ENCODE measurements at places on chromosomes 4 and X.

DNA sequence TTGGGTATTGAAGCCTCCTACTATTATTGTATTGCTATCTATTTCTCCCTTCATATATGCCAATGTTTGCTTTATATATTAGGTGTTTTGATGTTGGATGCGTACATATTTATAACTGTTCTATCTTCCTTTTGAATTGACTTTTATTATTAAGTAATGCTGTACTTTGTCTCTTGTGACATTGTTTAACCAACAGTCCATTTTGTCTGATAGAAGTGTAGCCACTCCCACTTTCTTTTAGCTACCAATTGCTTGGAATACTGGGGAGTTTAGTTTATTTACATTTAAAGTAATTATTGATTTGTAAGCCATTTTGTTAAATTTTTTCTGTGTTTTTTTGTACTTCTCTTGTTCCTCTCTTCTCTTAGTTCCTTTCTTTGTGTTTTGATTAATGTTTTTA, 195.9 kb downstream of the GC start:
- no peak for DNase-seq

DNA sequence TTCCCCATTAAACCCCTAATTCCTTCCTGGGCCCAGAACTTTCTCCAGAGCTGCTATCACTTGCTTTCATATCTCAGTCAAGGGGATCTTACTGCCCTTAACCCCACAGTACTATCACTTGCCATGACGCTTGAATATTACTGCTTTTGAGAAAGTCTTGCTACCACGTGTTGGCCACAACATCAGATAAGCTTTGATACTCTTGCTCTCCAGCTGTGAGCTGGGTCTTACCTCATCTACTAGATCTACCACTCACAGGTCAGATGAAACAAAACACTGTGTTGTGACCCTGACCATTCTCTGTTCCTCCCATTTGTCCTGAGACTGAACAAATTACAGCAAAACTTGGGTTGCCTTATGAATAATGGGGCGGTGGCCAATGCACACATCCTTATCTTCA, 12.1 kb upstream of the TAPT1 start:
- DNase-seq, result no peak

- DNase-seq, result no peak
These were observed 23.8 kb downstream of the NUDT6 start for GRCh38 chr4:122898370-122899150.

DNA sequence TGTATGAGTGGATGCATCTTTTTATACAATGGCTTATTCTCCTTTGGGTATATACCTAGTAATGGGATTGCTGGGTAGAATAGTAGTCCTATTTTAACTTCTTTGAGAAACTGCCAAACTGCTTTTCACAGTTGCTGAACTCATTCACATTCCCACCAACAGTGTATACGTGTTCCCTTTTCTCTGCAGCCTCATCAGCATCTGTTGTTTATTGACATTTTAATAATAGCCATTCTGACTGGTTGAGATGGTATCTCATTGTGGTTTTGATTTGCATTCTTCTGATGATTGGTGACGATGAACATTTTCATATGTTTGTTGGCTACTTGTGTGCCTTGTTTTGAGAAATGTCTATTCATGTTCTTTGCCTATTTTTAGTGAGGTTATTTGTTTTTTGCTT, 687.0 kb upstream of the EPHA5 start:
- DNase-seq, result no peak

DNA sequence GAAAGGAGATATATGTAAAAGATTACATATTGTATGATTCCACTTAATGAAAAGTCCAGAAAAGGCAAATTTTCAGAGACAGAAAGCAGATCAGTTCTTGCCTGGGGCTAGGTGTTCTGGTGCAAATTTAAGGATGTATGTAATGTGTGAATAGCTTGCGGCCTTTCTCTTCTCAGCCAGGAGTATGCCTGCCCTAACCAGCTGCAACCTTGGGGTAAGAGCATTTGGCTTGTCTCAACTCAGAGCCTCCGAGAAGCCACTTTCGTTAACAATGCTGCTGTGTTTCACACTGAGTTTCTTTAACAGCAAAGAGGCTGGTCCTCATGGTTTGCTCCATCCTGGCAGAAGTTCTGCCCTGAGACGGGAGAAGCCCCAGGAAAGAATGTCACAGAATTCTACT, 102.7 kb downstream of the SPCS3 start:
- DNase-seq, result no peak

- DNase-seq, result no peak
These were observed 12.9 kb downstream of the CCDC22 start for GRCh38 chrX:49247916-49248811.

GRCh38 chr4:102522031-102522440, 20.9 kb downstream of the NFKB1 start:
- DNase-seq, result no peak

GRCh38 chrX:122565952-122566351, 618.1 kb upstream of the GRIA3 start:
- no peak for DNase-seq

DNA sequence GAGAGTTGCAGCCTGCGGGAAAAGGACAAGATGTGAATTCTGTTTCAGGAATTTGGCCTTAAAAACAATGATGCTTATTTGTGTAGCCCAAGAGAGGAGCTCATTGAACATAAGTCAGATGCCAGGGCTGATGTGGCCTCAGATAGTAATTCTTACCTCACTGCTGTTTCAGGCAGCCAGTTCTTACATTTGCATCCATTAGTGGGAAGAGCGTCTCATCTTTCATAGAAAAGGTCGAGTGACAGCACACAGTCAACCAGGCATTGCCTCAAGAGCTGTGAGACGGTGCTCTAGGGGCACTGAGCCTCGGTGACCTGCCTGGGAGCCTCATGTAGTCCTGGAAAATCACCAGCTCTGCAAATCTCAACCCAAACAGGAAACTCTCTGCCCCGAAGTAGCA, 174.9 kb upstream of the FRG1 start:
- DNase-seq, result no peak

DNA sequence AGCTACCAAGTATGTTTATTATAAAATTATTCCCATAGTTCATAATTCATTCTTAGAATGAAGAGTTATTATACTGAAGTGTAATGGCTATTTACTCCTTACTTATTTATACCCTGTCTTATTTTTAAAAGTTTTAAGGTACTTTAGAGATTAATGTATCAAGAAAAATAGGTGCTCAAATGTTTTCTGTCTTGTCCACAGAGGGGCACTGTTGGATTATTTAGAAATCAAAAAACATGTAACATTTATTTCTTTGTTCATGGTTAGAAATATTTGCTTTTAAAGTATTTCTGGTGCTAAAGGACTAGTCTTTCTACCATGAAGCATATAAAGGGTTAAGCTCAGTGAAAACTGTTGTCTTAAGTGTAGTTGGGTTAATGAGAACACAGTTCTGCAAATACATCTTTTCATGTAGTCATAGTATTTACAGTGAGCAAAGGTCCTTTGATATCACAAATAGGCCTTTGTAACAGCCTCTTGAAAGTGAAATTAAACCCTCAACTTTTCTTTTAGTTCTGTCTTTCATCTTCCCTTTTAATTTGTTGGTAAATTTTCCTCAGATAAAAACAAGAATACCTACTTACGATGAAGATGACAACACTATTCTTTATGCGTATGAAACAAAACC, 7.7 kb downstream of the SCML1 start:
- DNase-seq, result no peak

Measured in cerebellum (tissue), 4 donors.